ENCODE measurements at places on chromosomes 1 and 21.

DNA sequence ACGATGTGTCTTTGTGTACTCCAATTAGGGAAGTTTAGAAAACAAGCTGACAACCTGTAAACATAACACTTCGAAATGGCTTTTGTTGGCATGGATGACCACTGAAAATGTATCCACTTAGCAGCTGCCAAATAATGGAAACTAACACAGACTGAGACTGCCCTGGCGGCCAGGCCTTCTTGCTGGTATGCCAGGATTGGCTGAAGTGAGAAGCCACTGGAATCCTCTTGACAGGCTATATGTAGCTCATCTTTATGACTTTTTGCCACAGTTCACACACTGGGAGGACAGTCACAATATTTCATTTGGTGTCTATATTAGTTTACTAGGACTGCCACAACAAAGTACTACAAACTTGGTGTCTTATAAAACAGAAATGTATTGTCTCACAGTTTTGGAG is 12.9 kb upstream of the CTBS start:
- DNase-seq = no peak

DNA sequence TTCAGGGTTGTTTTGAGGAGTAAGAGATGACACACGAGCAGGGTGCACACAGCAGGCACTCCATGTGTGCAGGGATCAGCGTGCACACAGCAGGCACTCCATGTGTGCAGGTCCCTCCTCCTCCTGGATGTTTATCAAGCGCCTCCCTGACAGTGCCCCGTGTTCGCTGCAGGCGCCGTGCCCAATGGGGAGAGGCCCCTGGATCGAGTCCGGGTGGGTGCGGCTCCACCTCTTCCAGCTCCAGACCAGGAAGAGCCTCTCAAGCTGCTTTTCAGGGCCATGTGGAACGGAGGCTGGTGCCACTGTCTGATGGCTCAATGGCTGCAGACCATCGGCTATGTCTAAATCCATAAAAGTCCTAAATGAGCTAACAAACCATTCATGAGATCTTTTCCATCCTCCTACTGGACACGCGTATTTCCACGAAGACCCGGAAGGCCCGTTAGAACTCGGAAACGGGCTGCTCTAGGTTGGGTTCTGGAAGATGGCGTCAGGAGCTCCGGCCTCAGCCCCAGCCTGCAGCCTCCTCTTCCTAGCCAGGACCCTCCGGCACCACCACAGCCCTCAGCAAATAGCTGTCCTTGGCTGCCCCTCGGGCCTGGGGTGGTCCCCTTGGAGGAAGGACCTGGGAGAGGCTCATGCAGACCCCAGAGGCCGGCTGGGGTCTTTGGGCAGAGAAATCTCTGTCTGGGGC is 36.0 kb downstream of the RRP1 start:
- DNase-seq = no peak

DNA sequence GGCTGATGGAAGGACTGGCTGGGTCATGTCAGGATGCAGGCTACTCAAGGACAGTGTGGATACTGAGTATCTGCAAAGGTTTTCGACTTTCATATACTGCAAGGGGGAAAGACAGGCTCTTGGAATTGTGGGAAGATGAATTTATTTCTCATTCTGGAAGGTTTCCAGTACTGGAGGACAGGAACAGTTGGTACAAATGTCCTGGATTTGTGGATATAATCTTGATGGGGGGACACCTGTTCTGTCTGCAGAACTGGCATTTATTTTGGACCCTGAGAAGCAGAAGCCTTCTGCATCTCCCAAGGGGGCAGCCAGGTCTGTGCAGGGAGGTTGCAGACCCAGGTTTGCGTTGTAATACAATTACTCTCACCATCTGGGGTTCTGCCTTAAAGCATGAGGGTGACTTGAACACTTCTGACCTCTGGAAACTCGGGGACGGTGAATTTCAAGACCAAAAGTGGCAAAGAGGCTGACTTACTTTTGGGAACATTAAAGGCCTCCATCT is 65.8 kb downstream of the NOS1AP start:
- DNase-seq = no peak

- DNase-seq = no peak
These were observed 3.1 kb upstream of the WNT3A start for GRCh38 chr1:228003461-228004330.

DNA sequence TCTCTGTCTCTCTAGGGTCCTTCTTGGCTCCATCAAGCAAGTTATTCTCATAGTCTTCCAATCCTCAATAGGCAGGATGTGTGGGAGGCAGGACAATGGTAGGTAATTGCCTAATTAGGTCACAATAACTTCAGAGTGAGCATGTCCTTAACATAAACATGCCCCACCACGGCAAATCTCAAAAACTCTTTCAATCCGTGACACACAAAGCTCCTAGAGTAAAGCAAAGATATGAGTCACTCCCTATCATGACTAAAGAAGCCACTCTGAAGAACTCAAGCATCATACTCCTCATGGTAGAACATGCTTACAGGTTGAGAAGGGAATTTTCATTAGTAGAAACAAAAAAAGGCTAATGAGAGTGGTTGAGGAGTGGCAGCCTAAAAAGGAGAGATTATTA is 4.9 kb downstream of the HAO2 start:
- DNase-seq = no peak

GRCh38 chr1:151898519-151898991 is 10.8 kb downstream of the THEM4 start:
- DNase-seq = no peak

DNA sequence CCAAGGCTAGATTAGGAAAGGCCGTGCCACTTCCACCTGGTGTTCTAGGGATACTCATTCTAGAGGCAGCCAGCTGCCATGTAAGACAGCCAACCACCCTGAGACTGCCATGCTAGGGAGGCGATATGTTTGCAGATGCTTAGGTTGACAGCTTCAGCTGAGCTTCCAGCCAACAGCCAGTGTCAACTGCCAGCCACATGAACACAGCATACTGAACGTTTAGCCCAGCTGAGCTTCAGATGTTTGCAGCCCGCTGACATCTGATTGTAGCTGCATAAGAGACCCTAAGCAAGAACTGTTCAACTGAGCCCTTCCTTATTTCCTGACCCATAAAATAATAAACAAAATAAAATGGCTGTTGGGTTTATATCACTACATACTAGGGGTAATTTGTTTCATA is 5.0 kb upstream of the KCNC4 start:
- DNase-seq = no peak

GRCh38 chr21:40334159-40334558 is 466.9 kb downstream of the PCP4 start:
- no peak for DNase-seq

DNA sequence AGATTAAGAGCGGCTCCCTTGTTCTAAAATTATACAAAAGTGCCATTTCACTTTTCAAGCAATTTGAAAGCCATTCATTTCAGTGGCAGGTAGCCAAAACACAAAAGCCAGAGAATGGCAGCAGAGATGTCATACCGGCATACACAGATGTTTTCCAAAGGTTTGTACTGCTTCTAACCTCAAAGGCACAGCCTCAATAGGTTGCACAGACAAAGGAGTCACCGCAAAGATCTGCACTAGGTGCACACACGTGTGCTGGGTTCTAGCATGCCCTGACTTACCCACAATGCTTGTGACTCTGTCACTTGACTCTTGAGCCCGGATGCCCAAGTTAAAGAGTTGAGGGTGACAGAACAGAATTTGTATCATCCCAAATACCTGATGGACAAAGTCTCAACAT is 448.9 kb upstream of the ADGRL2 start:
- DNase-seq = no peak

DNA sequence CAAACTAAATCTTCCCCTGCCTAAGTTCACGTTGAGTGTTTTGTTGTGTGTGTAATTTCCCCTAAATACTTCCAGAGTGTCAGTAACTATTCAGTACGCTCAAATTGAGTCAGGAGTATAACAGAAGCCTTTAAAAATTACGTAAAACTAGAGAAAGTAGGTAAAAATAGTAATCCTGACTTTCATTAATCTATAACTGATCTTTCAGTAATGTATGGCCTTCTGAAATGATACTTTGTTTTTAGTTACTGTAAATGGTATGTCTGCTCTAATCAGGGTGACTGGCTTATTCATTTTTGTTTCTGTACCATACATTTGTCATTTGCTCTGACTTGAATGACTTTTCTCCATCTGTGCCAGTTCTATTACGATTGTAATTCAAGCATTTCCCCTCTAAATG is 29.4 kb downstream of the MIER1 start:
- DNase-seq = no peak

- no peak for DNase-seq
These were observed 8.2 kb downstream of the DPT start for GRCh38 chr1:168720839-168721238.

DNA sequence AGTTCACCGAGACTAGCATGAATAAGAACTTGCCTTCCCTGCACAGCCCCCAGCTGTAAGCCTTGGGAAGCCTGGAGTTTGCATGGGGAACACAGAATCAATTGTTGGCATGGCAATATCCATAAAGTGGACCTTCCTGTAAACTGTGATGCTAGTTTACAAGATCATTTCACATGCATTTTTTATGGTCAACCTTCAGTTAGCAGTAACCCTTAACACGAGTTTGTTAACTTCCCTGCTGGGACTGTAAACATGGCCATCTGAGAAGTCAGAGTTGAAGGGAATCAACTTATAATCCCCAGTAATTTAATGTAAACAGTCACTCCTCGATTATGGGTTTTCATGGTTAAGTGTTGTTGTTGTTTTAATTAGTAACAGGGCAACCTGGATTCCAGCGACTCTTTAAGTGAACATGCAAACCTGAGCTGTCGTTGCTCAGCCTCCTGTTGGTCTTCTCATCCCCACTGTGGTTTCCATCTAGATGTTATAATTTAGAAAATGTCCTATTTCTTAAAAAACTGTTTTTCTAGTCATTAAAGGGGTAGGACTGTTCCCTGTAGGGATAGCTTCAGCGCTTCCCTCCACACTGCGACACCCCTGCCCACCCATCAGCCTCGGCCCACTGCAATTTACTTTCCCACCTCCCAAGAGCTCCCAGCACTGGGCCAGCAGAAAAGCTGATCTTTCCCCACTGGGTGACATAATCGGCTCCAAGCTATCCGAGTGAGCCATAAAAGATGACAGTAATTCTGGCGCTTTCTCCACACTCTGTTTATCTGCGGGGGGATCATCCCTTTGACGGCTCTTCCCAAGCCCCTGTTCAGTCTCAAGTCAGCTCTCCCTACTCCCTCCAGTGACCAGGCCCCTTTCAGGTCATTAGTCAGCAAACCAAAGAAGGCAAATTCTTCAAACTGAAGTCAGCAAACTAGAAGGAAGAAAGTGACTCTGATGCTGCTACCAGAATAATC is 107.6 kb upstream of the IPO9 start:
- no peak for DNase-seq

DNA sequence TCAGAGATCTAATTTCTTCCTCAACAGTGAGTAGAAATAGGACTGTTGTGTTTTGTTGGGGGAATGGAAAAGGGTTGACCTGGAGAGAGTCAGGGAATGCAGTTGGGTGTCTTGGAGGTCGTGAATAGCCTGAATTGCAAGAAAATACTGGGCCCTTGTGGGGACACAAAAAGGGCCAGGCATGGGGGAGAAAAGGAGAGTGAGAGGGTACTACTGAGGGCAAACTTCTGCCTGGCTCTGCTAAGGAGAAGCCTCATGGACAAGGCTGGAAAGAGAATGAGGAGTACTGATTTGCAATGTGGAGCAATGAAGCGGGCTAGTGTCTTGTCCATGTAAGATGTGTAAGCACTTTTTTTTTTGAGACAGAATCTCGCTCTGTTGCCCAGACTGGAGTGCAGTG is 96.2 kb upstream of the IRF2BP2 start:
- DNase-seq = no peak

GRCh38 chr21:20968391-20968790 is 29.8 kb upstream of the NCAM2 start:
- no peak for DNase-seq

DNA sequence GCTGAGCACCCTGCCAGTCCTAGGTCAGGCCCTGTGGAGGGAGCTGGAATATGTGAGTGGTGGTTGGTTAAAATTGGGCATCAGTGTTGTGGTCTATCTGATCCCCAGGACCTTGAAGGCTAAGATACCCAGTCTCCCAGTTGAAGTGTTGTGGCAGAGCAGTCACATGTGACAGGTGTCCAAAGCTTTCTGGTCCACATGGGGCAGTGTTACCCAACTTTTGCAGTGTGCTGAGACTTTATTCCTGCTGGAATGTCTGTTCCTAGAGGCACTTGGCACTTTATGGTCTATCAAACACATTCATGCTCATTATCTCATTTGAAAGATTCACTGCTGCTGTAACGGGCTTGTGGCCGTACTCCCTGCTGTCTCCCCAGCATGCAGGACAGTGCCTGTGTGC is 21.0 kb upstream of the LORICRIN start:
- DNase-seq = no peak

DNA sequence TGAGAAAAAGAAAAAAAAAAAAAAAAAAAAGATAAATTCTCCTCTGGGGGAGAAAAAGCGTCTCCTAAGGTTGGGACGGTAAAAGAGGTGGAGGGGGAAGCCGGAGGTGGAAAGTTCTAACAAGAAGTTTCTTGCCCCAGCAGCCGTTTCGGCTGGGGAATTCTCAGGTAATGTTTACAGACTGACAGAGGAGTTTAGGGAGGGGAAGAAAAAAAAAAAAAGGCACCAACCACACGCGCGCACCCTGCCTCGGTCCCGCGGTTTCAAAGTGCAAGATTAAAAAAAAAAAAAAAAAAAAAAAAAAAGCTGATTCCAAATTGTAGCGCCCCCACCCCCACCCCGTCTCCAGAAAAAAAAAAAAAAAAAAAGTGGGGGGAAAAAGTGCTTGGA is 504 bp downstream of the DHRS3 start:
- no peak for DNase-seq

GRCh38 chr1:202012544-202013478 is 2.4 kb downstream of the ELF3 start:
- DNase-seq = no peak

- no peak for DNase-seq
These were observed 279.8 kb upstream of the VAMP3 start for GRCh38 chr1:7491109-7491817.
